ENCODE measurements at places on chromosomes 2 and 18.
A peak's percentile ranks its signal among the peaks of the same experiment; 100 is the strongest.

GRCh38 chr18:57083485-57083884 is 63.4 kb upstream of the BOD1L2 start:
- DNase-seq, result no peak

GRCh38 chr18:69935319-69936190 is 12.1 kb downstream of the CD226 start:
- no peak for DNase-seq

GRCh38 chr2:66771359-66771976 is 336.5 kb downstream of the MEIS1 start:
- no peak for DNase-seq

DNA sequence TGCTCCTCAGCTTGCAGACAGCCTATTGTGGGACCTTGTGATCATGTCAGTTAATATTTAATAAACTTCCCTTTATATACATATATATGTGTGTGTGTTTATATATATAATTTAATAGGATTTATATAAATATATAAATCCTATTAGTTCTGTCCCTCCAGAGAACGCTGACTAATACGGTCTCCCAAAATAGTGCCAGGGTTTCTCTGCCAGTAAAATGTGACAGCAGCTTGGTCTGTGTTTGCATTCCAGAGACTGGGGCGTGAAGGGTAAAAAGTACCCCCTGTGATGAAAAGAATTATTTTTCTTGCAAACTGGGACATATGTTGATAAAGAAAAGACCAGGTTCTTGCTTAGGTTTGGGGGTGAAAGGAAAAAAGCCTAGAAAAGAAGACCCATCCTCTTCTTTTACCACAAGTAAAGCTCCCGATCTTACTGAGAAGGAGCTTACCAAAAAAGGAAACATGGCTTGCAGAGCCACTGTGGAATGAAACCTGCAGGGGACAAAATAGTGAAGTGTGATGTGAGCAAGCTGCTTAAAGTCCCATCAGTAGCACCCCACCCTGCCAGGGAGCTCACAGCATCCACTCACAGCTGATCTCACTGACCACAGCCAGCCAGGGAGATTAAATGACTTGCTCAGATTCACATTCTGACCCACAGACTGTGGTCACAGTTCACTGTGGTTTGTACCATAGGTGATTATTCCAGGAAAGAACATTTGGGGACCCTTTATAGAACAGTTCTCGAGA is 110.9 kb upstream of the RMP24 start:
- no peak for DNase-seq

- DNase-seq, result no peak
These were observed 846.2 kb downstream of the SLC4A3 start for GRCh38 chr2:220473611-220474010.

- DNase-seq, result no peak
These were observed 68.6 kb downstream of the LPIN1 start for GRCh38 chr2:11814979-11815510.

DNA sequence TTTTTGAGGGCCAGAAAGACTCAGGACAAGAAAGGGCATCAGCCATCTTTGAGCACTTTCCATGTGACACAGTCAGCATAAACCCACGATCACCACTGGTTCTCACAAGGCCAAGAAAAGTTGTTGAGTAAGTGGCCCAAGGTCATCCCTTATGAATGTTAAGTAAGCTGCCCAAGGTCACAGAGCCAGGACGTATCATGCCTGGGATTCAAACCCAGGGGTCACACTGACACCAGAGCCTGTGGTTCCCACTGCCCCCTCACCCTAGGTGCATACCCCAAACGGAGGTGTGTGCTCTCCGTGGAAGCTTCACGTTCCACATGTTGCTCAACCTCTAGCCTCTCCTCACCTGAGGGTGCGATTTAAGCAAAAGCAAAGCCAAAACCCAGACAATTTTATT is 2.3 kb upstream of the CTIF start:
- no peak for DNase-seq

GRCh38 chr2:178592655-178593054 is 112.4 kb downstream of the PLEKHA3 start:
- no peak for DNase-seq

GRCh38 chr2:38578832-38579231 is 23.9 kb downstream of the HNRNPLL start:
- DNase-seq, result no peak

DNA sequence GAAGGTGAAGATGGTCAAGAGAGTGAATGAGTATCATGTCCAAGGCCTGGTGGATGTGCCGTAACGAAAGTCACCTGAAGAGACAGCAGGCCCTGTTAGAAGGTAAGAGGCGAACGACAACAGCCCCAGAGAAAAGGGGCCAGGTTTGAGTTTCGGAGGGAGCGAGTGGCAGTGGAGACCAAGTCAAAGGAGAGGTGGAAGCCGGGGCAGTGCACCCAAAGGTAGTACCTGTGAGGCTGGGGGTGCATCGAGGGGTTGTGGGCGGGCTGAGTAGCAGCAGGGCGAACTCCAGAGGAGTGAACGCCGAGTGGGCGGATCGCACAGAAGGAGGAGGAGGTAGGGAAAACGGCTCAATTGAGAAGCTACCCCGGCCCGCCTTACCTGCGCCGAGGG is 358 bp downstream of the USP37 start:
- no peak for DNase-seq

DNA sequence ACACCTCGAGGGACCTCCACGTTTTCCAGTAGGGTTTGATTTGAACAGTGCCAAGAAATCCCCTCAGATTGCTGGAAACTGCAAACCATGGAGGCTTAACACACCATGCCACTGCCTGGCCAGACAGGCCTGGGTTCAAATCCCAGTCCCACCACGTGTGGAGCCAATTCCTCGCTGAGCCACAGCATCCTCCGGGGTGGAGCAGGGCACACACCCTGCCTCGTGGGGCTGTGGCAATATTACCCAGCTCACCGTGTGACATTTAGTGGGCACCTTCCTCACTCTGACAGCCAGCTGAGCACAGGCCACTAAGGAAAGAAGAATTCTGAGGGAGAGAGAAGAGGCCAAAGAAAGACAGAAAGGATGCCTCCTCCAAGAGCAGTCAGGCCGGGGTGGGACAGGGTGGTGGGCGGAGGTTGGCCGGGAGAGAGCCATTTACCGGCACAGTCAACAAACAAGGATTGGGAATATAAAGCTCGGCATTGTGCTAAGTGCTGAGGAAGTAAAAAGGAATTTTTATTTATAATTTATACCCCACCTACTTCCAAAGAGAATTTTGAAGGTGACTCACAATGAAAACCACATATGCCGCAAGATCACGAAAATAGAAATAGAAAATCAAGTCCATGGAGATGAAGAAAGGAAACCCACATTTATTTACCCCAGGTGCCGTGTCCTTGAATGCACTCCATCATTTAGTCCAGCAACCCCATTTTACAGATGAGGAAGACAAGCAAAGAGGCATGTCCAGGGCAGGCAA is 111.5 kb downstream of the MCFD2 start:
- DNase-seq, result no peak

DNA sequence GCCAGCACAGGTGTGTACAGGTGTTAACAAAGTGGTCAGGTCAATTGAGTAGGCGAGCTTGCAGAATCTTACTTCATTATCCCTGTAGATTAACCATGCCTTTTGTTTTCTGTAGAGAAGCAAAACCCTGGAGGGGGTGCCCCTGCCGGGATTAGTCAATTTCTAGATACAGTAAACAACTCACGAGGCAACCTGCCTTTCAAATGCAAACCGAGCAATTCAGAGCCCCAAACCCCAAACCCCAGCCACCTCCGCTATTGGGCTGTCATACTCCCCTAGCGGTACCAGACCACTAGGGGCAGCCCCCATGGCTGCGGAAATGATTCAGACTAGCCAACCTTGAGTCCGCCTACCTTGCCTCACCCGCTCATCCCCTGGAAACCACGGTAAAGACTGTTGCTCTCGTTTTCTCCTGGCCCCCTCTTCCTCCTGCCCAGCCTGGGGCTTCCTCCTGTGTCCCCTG is 61.4 kb upstream of the KIF5C start:
- peak; percentile 83 for DNase-seq

- peak; percentile 77 for DNase-seq
These were observed 4.6 kb downstream of the INHA start for GRCh38 chr2:219576505-219577388.

DNA sequence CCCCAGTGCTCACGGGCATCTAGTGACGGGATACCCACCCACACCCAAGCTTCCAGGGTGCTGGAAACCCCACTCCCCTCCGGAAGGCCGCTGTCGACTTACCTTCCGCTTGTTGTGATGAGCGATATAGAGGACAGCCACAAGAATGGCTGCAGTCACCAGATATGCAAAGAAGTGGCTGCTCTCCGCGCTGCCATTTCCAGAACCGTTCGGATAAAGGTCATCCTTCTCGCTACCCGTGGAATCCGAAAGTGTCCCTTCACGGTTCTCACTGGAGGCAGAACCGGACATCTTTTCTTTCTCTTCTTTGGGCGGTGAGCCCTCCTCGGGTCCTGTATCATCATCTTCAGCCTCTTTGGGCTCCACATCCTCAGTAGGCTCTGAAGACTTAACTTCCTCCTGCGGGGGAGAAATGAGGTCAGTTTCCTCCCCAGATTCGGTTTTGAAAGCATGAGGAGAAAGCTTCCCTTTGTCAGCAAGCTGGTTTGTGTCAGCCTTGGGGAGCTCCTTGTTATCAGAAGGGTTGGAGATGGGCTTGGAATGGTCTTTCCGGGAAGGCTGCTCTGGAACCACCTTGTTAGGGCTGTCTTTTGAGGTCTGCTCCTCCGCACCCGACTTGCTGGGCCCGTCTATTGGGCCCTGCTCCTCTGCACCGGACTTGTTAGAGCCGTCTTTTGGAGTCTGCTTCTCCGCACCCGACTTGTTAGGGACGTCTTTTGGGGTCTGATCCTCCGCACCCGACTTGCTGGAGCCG is 1.2 kb downstream of the TGOLN2 start:
- no peak for DNase-seq

DNA sequence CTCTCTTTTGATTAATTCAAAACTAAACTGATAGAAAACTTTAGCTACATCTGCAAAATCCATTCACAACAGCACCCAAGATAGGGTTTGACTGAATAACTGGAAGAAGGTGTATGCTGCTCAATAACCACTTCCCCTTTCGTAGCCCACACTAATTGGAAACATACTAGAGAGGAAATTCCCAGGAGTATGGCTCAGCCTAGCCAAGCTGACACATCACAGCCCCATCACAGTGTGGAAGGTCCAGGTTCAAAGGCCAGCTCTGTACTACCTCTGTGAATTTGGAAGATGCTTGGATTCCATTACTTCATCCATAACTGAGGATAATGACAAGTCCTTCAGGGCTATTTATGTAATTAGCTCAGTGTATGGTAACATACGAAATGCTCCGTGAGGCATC is 185.4 kb downstream of the FBXO15 start:
- DNase-seq, result no peak

DNA sequence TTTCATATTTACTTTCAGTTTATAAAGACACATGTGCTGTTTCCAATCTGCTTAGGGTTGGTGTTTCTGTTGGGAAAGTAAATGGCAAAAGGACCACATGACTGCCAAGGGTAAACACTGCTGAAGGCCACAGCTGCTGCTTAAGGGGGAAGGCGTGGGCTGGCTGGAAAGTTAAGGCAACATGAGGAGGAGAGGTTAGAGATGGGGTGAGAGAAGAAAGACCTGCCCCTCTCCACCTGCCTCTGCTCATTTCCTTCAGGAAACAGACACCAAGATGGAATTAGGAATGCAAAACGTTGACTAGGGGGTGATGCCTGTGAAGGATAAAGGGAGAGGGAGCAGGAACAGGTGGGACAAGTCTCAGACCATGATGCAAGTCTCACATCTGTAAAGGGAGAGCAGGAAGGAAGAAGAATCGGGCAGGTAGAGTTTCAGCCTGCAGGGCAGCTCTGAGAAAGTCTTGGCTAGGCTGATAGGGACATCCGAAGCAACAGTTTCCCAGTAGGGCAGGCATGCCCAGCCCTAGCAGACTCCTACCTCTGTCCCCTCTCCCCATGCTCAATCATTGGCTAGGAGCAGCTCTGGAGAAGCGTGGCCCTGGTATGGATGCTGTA is 86.0 kb downstream of the CDC42EP3 start:
- DNase-seq, result no peak

- no peak for DNase-seq
These were observed 8.2 kb downstream of the MAPRE2 start for GRCh38 chr18:35049111-35050027.

DNA sequence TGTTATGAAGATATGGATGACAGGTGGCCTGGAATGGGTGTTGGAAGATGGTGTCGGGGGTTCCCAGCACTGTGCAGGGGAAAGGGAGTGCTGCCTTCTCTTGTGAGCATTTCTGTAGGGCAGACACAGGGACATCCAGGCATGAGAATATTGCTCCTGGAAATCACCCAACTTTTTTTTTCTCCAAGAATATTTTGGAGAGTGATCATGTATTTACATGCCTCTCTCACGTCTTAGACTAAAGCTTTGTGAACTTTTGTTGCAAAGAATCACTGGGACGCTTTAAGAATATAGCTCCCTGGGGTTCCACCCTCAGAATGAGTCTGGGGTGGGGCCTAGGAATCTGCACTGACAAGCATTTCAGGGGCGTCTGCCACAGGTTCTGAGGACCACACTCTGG is 68.7 kb downstream of the VWA3B start:
- DNase-seq, result no peak

DNA sequence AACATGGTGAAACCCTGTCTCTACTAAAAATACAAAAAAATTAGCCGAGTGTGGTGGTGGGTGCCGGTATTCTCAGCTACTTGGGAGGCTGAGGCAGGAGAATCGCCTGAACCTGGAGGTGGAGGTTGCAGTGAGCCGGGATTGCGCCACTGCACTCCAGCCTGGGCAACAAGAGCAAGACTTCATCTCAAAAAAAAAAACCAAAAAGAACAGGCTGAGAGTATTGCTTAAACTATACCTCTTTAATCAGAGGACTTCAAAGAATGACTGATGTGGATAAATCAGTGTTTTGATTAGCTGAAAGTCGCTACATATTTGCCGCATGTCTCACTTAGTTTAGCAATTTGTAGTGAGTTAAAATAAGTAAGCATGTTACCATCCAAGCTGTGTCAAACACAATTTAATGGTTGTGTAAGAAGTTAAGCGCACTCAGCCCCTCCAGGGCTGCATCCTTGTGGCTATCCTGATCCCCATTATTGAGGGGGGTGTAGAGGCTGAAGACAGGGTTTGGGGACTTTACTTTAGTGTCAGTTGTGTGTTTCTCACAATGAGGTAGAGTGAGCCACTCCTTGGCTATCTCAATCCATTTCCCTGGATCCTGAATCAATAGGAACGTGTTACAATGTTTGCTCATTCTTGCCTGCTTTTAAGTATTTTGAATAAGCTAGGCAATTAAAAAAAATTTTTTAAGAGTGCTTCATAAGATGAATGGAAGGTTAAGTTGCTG is 11.0 kb upstream of the FARP2 start:
- DNase-seq, result no peak

DNA sequence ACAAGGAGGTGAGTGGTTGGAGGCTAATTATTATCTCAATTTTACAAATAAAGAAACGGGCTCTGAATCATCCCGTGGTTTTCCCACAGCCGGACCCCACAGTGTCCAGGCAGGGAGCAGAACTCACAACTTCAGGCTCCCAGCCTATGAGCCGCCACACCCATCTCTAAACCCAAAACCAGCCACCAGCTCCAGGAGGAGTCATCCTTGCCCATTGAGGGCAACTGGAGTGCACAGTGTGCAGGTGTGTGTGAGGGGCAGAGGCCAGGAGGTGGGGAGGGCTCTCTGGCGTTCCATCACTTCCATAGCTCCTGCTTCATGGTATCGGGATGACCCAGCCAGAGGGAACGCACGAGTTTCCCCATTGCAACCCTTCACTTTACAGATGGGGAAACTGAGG is 144.5 kb downstream of the CYP26B1 start:
- DNase-seq, result peak; percentile 7

Measured in H7 (cell line).